Upper lobe of right lung (tissue), 1 donor: ENCODE measurements at places on chromosomes 6 and 20. TPM values are rescaled to one million over a fixed set of nuclear protein-coding genes. Genes with fewer than 3 reads are reported as not detected.

GRCh38 chr6:151544453-151544852 lies 50.6 kb downstream of the CCDC170 start:
- no peak for DNase-seq

The CCN2 gene
- 229 TPM for total RNA-seq

DNA sequence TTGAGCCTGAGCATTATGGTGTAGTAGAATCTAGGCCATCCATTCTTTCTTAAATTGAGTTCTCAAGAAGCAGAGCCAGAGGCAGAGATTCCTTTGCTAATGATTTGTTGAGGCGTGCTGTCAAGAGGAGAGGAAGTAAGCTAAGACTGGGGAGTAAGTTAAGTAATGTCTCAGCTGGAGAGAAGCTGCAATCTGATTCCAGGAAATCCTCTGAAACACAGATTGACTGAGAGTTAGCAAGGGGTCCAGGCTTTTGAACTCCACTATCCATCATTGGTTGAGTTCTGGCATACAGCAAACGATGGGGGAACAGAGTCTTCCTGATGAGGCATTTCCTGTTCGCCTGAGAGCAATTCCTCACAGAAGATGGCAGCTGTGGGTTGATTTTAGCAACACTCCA lies 207.4 kb upstream of the RAB32 start:
- DNase-seq, result no peak

DNA sequence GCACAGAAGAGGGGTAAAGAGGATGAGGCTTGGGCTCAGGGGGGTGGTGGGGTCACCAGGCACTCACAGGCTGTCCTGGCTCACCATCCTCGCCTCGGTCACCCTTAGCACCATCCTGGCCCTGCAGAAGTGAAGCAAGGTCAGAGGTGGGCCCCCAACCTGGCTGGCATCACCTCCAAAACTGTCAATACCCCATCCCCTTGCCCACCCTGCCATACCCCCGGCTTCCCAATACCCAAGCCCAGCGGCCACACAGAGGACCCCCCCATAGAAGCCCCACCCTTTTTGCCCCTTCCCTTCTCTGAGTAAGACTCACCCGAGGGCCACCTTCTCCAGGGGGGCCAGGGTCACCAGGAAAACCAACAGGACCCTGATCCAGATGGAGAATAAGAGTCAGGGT lies 23.6 kb downstream of the COL11A2 start:
- DNase-seq, result no peak

DNA sequence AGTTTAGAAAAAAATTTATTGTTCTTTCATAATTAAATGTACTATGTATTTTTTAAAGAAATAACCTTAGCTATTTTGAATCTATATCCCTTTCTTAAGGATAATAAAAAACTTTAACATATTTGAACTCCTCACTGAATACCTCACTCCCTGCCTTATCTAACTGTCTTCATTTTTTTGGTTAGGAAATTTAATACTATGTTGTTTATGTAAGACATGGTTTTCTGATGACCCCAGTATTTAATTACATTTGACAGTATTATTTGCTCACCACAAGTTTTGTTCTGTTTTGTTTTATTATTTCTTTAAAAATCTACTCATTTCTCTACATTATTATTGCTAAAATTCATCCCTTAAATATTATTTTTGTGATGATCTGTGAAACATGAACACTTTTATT lies 394.4 kb upstream of the ADGRB3 start:
- DNase-seq, result no peak

DNA sequence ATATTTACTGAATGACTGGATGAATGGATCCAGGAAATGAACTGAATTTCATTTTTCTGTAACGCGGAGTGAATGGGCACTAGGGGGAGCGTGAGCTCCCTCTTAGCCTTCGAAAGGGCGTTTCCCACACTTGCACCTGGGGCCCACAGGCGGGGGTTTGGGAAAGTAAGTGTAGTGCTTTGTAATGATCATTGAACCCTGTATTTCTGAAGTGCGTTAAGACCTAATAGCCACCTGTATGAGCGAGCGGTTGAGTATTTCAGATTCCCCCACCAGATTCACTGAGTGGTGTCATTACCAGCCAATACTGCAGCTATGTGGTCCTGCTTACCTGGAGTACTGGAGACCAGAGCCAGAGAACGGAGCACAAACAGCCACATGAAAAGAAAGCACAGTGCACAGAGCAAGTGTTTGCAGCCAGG lies 10.5 kb downstream of the SYTL3 start:
- no peak for DNase-seq

DNA sequence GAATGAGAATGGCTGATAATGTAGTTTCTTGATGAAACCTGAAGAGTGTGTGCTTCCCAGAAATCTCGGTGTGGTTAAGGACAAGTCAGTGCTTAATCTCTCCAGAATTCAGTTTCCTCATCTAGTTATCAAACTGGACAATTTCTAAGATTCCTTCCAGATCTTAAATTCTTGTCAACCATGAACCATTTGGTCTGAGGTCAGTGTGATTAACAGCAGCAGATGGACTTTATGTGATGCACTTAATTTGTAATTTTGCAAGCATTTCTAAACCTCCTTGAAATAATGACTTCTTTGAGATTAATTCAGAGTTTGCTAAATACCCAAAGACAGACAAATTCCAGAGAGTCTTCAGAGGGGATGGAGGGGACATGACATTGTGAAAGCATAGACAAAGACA lies 160.3 kb downstream of the KIF16B start:
- no peak for DNase-seq

DNA sequence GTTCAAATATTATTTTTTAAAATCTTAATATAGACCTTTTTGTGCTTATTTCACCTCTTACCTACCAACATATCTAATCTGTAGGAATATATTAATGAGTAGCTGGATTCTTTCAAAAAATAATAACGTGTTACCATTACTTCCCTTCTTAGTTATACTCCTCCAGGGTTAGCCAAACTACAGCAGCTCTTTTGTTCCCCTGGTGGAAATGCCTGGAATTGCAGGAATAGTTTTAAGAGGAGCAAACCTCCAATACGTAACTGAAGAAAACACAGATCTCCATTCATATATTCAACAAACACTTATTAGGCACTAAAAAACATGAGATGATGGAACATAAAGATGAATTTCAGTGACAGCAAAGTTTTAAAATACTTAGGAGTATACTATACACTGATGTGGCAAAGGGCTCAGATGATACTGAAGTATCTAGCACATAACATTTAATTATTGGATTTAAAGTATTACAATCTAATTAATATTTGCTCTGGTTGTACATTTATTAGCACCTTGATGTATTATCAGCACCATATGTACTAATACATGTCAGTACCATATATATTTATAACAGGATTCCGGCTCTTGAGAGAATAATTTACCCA lies 78.3 kb downstream of the TBX18 start:
- no peak for DNase-seq

GRCh38 chr20:47243532-47244305 lies 112.8 kb downstream of the ZMYND8 start:
- DNase-seq, result no peak

DNA sequence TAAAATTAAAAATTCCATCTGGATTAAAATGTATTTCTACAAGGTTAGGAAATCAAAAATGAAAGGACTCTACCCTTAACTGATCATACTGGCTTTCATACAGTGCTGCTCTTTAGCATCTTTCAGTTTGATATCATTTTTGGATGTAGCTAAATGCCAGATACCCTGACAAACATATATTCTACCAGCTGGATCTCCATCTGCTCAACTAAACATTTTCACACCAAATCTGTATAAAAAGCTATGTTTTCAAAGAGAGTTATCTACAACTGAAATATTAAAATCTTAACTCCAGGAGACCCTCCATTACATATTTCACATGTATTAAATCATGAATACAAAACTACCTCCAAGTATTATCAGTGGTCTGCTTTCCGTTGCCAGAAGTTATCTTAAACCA lies 95.7 kb downstream of the EPHA7 start:
- no peak for DNase-seq

DNA sequence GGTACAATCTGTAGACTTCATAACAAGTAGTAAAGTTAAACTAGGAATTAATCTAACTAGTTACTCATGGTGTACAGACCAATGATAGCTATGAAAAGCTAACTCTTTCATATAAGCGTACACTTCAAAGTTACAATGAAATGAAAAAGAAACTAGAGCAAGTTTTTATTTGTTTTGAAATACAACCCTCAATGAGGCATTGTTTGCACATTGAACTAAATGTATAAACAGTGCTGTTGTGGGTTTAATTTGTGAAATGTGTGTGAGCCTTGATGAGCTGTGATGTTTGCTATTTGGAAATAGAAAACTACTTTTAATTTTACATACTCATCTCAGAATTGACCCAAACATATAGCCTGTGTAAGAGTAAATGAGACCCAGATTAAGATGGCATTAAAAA lies 11.1 kb upstream of the EYA4 start:
- no peak for DNase-seq

The LSM14B gene
- total RNA-seq, result 35.1 TPM
